ENCODE measurements at places on chromosomes 7 and 10. TPM values are rescaled to one million over a fixed set of nuclear protein-coding genes. Genes with fewer than 3 reads are reported as not detected.

DNA sequence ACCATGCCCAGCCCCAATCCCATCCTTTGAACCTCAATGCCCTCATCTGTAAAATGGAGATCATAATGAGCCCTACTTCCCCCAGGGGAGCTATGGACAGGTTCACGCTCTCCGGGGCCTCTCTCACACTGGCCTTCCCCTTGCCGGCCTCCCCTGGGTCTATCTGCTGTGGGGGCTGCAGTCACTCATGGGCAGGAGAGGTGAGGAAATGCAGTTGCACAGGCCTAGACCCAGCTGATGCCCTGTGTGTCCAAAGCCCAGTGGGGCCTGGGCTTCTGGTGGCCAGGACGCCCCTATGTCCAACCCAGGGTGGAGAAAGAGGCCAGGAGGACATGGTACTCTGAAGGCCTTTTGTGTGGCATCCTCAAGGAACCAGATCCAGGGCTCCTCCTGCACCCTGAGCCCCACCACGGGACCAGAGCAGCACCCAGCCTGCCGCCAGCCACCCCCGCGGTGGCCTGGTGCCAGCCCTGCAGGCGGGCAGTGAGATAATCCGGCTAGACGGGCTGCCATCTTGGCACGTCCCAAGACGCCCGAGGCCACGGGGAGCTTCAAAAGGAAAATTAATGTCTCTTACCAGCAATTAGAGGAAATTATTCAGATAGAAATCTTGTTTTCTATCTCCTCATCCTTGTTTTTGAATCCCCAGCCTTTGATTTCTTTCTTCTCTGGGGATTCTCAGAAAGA, 39.0 kb downstream of the MYL10 start:
- DNase-seq = no peak
- H3K36me3 ChIP-seq = peaks cover 2% of the 10 kb centered on the region
- H3K4me1 ChIP-seq = no peaks in the 10 kb centered on the region
- H3K27me3 ChIP-seq = peaks cover 2% of the 10 kb centered on the region
- no peak overlapping the region for H3K4me3 ChIP-seq
- H3K27ac ChIP-seq = no peak overlapping the region

DNA sequence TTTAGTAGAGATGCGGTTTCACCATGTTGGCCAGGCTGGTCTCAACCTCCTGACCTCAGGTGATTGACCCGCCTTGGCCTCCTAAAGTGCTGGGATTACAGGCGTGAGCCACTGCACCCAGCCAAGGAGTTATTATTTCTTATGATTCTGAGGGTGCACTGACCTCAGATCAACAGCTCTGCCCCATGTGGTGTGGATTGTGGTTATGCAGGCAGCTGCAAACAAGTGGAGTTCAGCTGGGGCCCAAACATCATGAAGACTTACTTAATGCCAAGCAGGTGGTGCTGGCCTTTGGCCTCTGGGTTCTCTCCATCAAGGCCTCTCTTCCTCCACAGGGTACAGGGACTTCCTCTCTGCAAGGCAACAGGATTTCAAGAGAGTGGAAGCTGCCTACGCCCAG, 45.1 kb upstream of the OPTN start:
- DNase-seq = no peak
- H3K27ac ChIP-seq = no peak overlapping the region
- no peaks in the 10 kb centered on the region for H3K36me3 ChIP-seq
- no peak overlapping the region for H3K4me3 ChIP-seq
- H3K27me3 ChIP-seq = peaks cover 7% of the 10 kb centered on the region

DNA sequence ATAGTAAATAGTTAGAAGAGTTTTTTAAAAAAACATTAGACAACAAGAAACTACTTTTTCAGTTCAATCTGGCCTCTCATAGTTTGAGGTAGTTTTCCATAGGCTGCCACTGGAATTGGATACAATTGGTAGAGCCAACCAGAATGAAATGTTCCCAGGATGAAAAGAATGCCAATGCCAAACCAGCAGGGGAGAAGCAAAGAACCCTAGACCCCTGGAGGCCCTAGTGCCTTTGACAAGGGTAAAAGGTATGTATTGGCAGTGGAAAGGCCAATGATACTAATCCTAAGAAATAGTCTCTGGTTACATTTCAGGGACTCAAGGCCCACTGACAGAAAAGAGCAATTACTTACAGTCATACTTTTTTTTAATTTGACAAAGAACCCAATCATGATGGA, 77.4 kb upstream of the SEM1 start:
- DNase-seq = no peak
- H3K36me3 ChIP-seq = no peaks in the 10 kb centered on the region
- H3K4me3 ChIP-seq = no peak overlapping the region
- no peak overlapping the region for H3K27ac ChIP-seq
- H3K27me3 ChIP-seq = peaks cover 16% of the 10 kb centered on the region
- H3K4me1 ChIP-seq = peaks cover 4% of the 10 kb centered on the region

GRCh38 chr7:2559283-2559950, 638 bp downstream of the IQCE start:
- H3K27me3 ChIP-seq = no peaks in the 10 kb centered on the region
- H3K4me3 ChIP-seq = peak overlapping the region; percentile 68
- H3K36me3 ChIP-seq = no peaks in the 10 kb centered on the region
- no peak overlapping the region for H3K27ac ChIP-seq
- peak; percentile 60 for DNase-seq

GRCh38 chr7:112080978-112081377, 125.2 kb downstream of the DOCK4 start:
- H3K4me3 ChIP-seq = peak overlapping the region; percentile 72
- no peak for DNase-seq
- no peaks in the 10 kb centered on the region for H3K36me3 ChIP-seq
- peaks cover 76% of the 10 kb centered on the region for H3K4me1 ChIP-seq
- H3K27ac ChIP-seq = peak overlapping the region; percentile 98

The C10orf62 gene
- not detected for total RNA-seq

The CCDC172 gene
- not detected for total RNA-seq
